ENCODE measurements at places on chromosomes 5 and 9.

- DNase-seq: no peak
These were observed 342.8 kb downstream of the EBF1 start for GRCh38 chr5:158756871-158757270.

GRCh38 chr5:149268928-149269557 is 2.6 kb upstream of the AFAP1L1 start:
- DNase-seq: peak; percentile 68

- no peak for DNase-seq
These were observed 3.9 kb downstream of the QRFP start for GRCh38 chr9:130892477-130893304.

DNA sequence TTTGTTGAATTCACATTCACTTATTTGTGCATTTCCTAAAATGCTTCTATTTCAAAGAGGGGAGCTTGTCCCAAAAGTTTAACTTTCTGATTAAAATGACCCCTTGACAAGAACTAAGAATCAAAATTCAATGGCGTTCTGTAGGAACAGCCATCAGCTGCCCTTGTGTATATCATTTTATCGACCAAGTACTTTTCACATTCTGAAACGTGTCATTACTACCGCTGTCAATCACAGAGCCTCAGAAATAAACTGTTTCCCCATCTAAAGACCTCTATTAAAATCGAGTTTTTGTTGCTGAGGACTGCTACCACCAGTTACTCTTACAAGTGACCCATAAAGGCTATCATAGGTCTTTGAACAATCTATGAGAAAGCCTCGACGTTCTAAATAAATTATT is 1.6 kb upstream of the FOXD1 start:
- DNase-seq: no peak

DNA sequence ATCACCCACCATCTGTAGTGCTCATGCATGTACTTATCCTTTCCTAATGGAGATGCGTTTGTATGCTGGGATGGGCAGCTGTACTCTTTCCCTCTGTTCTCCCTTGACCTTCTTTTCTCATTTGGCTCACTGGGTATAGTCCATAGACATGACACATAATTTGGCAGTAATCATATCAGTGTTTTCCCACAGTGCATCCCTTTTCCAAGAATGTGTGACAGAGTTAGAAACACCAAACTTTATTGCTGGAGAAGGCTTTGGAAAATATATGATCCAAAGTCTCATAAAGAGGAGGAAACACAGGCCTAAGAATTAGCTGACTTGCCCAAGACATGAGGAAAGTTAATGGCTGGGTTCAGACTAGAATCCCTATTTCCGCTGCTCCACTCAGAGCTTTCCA is 1233.4 kb upstream of the DMAC1 start:
- no peak for DNase-seq

GRCh38 chr5:41410737-41411136 is 99.7 kb downstream of the PLCXD3 start:
- DNase-seq: no peak

- no peak for DNase-seq
These were observed 430.8 kb upstream of the TNC start for GRCh38 chr9:115548609-115549260.

DNA sequence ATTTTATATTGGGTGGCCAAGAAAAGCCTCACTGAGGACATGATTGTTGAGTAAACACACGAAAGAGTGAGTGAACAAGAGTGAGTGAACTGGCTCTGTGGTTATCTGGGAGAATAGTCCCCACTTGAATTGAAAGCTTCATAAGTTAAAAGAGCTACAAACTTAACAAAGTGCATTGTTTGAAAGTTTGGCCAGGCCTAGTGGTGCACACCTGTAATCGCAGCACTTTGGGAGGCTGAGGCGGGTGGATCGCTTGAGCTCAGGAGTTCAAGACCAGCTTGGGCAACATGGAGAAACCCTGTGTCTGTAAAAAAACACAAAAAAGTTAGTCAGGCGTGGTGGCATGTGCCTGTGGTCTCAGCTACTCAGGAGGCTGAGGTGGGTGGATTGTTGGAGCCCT is 26.9 kb downstream of the SMC2 start:
- no peak for DNase-seq

GRCh38 chr9:71975833-71976232 is 64.4 kb downstream of the C9orf85 start:
- DNase-seq: no peak

- DNase-seq: no peak
These were observed 581.4 kb downstream of the CDK5RAP2 start for GRCh38 chr9:119998614-119999013.

- no peak for DNase-seq
These were observed 7.5 kb upstream of the RECK start for GRCh38 chr9:36029202-36029601.

GRCh38 chr9:113600023-113600823 is 136.7 kb downstream of the RGS3 start:
- no peak for DNase-seq

DNA sequence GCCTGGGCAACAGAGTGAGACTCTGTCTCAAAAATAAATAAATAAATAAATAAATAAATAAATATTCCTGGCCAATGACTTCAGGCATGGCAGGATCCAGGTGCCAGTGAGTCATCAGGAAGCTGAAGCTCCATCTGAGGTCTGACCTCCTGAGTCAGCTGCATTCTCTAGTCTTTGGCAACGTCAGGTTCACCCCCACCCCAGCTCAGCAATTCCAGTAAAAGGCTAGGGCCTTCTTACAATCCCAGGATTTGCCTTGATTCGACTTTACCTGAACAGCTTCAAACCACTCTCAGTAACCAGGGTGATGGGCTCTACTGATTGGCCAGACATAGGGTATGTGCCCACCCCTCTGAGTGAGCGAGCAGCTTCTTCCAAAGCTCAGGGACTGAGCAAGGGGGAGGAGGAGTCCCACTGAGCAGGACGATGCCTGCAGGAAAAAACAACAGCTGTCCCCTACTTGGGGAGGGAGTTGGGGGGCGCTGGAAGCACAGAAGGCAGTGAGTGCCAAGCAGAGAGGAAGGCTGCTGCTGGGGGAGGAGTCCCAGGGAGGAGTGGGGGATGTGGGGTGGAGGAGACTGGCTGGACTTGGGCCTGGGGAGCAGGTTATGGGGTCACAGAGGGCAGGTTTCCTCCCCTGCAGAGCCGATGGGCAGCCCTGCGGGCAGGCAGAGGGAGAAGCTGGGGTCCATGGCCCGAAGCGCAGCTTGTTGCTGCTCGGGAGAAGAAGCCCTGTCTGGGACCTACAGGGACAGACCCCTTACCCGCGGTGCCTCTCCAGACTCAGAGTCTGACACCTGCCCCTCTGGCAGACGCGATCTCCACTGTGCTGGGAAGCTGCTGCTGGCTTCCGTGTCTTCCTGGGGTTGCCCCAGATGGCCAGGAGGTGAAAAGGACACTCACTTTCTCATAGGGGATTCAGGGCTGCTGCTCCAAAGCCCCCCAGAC is 25.9 kb upstream of the UNC5A start:
- peak; percentile 79 for DNase-seq

DNA sequence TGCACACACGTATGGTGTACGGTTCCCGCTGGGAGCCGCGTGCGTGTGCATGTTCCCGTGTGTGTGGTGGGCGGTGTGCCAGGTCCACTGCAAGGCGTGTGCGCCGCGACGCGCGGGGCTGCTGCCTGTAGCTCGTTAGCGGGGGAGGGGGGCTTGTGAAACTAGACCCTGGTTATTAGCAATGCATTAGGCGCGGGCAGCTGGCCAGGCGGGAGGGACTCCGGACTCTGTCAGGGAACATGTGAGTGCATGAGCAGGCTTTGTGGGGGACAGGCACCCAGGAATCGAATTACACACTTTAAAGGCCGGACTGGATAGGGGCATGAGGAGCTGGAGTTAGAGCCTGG is 32.2 kb upstream of the ENHO start:
- no peak for DNase-seq

DNA sequence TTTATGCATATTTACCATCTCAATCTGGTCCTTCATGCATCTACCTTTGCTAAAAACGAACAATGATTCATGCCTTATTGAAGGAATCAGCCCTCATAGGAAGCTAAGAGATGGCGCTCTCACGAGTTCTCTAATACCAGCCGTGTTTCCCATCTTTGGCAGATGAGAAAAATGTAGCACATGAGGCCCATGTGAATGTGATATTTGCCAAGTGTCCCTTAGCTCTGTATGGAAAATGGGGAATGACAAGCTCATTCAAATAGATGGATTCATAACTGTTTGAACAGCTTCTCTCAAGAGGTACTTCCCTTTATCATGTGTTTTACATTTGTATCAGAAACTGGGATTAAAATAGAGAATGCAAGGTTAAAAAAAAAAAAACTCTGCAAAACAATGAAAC is 66.1 kb downstream of the TTC39B start:
- DNase-seq: no peak

DNA sequence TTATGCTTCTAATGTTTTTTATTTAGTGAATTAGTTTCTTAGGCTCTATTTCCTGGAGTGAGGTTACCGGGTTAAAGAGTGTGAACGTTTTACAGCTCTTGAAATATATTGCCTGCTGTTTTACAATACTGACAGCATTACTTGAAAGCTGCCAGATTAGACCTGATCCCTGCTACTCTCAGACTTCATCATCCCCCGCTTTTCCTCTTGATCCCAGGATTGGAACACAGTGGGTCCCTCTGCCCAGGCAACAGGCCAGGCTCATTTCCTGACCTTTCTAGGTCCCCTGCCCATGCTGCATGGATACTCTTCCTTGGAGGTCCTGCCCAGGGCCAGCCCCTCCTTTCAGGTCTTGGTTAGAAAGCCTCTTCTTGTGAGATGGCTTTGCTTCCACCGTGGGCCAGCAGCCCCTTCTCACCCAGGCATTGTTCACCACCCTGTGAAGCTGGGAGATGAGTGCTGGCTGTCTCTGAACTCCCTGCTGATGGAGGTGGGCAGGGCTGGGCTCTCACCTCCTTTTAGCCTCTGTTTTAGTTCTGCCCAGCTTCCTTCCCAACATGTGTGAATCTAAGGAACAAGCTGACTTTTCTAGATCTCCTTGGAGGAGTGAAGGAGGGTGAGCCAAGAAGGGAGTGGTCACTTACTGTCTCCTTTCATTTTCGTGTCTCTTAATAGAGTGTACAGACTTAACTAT is 15.5 kb upstream of the FAM120AOS start:
- no peak for DNase-seq

- DNase-seq: no peak
These were observed 45.6 kb upstream of the TLE4 start for GRCh38 chr9:79526149-79526672.

DNA sequence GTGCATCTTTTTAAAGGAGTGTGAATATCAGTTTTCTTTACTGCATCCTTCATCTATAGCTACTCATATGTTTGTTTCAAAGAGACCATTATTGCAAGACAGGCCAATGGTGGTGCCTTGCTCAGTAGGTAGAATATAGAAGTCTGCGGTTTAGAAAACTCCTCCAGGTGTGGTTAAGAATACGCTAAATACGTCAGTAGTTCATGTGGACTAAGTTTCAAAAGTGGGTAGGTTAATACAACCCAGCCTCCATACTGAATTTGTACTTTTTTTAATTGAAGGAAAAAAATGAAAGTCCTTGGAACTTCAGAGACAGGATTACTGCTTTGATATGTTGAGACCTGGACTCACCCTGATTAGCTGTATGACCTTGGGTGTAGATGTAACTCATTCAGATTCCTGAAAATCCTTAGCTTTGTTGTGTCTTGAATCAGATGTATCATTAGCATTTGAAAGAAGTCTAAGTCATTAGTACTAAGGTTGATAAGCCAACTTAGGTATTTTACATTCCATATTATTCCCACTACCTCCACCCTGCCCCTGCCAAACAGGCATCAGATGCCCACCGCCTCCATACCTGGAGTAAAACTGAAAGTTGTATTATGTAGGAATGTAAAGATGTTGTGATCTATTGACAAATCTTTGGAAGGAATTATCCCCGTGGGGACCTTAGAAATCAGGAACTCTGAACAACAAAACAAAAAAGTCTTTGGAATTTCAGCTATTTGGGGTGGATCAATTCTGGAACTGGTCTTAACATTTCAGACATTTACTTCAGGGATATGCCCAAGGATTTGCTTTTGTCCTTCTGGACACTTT is 6.1 kb downstream of the BASP1 start:
- DNase-seq: no peak

GRCh38 chr9:134049236-134049635 is 18.6 kb downstream of the BRD3 start:
- DNase-seq: no peak

- DNase-seq: no peak
These were observed 225.7 kb downstream of the MAST4 start for GRCh38 chr5:66821688-66822429.

- no peak for DNase-seq
These were observed 43.1 kb downstream of the PRR16 start for GRCh38 chr5:120507197-120507596.

GRCh38 chr9:106800701-106801270 is 62.2 kb upstream of the ZNF462 start:
- no peak for DNase-seq

DNA sequence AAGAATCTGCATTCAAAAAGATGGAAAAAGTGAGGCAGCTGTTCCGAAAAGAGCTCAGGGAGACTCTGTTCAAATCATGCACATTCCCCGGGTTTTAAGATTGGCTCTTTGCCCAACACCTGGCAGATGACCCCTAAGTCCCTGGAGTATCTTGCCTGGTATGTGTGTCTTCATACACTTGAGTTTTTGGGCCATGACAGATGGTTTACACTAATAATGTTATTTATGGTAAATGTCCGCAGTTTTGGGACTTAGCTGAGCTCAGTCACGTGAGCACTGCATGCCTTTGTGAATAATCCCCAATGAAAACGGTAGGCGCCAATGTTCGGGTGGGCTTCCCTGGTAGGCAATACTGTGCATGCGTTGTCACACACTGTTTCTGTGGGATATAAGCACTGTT is 316.1 kb downstream of the PRDM9 start:
- DNase-seq: no peak

DNA sequence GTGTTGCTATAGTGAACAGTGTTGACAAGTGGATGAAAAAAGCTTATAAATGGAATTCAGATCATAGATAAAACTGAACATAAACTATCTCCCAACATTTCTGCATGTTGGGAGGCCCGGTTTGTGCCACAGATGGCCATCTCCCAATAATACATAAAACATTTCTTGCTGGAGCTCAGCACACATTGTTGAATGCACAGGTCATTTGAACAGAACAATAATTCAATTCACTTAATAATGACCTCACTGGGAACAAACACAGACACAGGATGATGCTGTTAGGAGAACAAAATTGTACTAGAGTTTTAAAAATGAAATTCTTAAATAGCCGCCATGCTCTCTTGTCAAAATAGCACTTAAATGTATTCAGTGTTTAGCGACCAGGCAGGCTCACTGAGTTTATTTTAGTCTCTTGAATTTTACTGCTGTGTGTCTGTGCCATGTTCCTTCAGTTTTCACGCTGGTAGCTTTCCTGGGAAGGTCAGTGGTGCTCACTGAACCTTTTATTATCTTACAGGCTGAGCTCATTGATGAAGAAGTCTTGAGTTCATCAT is 85.0 kb upstream of the SSBP2 start:
- no peak for DNase-seq

DNA sequence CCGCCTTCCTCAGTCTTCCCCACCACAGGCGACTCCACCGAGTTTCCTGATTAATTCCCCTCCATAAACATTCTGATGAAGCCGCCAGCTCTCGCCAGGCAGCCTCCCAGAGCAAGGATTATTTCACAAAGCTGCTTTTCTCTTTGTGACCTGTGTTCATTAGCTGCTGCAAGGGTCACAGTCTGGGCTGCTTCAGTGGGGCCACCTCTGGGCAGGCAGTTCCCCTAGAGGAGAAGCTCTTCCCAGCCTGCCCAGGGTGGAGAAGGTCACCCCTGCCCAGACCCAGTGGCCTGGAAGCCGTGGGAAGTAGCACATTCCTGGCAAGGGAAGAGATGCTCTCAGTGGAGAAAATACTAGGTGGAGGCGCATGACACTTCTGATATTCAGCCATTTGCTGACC is 58.4 kb upstream of the RAPGEF1 start:
- no peak for DNase-seq
